Panc1 (cell line): ENCODE measurements at places on chromosomes 12 and 14.

DNA sequence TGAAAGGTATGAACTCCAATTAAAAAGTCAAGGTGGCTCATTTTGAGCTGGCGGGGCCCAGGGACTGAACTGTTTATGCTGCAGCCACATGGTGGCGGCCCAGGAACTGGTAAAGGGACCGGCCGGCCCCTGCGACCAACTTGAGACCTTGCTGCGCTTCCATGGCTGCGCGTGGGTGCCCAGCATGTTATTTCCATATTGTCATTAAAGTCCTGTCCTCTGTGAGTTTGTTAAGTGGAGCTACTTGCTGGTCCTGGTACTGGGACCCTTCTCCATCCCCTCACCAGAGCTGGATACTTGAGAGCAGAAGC, 62.3 kb downstream of the BEGAIN start:
- DNase-seq = no peak

DNA sequence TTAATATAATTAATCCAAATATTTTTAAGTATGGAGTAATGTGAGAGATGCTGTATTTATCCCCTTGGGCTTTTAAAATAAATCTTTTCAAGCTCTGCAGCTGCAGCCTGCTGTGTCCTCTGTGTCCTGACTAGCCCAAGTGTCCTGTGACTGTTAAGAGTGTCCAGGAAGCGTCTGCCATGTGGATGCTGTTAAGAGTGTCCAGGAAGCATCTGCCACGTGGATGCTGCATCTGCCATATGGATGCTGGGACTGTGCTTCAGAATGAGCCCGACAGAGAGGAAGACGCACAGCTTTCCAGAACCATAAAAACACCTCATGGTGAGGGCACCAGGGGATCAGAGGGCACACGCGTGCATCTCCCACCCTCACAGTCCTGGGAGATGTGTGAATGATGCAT, 307.2 kb downstream of the ADGRD1 start:
- DNase-seq = no peak

DNA sequence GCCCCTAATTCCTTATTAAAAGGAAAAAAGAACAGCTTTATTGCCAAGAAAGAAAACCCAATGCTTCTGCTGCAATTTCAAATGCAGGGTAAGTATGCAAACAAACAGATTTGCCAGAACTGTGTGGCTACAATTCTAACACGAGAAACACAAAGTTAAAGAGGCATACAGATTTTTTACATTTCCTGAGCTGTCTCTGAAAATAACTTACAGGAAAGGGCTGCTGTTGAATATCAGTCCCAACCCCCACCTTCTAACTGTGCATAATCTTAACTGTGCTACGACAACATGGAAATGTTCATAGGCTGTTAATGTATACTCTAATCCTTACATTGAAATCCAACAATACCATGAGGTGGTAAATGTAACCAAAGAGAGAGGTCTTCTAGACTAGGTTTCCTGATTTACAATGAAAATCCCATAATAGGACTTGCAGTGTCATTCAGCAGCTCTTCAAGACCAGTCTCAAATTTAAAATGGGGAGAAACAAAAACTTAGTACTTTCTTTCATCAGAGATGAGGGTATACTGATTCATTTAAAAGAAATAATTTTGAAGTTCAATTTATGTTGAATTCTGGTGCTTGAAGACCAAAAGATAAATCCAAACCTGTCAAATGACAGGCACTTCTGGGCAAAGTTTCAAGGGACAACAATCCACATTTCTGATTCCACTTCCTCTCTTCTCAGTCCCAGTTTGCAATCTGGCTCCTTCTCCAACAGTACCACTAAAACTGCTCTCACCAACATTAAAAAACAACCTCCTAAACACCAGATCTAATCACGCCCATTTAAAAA, 14.4 kb downstream of the FGD6 start:
- no peak for DNase-seq

- no peak for DNase-seq
Observed at GRCh38 chr14:61575551-61576150, 119.7 kb upstream of the HIF1A start.

GRCh38 chr12:108972358-108972757, 48.5 kb downstream of the SVOP start:
- no peak for DNase-seq

DNA sequence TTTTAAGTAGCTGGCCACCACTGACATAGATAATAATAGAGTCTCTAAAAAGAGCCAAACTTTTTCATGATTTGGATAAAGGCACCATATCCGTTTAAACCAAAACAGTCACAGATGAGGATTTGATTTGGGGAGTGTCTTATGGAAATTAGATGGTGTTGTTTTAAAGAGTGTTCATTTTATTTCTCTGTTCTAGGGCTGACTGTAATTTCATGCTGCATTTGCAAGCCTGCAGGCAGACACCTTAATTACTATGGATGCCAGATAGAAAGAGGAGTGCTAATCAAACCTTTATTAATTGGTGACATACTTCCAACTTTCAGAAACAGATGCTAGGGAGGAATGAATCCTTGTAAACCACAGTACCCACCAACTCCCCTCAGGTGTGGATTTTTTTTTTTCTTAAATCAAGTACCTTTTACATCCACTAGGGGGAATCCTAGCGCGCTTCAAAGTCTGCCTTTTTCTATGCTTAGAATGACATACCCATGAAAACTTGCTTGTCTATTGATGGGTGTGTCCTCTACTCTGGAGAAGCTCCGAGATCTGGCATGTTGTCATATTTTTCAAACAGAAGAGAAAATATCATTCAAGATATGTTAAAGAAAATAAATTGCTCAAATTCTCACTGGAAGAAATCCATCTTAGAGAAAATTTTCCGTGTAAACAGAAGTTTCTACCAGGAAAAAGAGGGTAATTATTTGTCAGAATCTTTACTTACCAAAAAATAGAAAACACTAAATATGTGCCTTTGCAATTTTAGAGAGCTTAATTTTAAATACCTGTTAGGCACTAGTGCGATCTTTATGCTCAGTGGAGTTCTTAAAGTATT, 14.2 kb upstream of the PLXNC1 start:
- peak; percentile 20 for DNase-seq

GRCh38 chr12:86473231-86473630, 217.0 kb upstream of the MGAT4C start:
- DNase-seq = no peak

DNA sequence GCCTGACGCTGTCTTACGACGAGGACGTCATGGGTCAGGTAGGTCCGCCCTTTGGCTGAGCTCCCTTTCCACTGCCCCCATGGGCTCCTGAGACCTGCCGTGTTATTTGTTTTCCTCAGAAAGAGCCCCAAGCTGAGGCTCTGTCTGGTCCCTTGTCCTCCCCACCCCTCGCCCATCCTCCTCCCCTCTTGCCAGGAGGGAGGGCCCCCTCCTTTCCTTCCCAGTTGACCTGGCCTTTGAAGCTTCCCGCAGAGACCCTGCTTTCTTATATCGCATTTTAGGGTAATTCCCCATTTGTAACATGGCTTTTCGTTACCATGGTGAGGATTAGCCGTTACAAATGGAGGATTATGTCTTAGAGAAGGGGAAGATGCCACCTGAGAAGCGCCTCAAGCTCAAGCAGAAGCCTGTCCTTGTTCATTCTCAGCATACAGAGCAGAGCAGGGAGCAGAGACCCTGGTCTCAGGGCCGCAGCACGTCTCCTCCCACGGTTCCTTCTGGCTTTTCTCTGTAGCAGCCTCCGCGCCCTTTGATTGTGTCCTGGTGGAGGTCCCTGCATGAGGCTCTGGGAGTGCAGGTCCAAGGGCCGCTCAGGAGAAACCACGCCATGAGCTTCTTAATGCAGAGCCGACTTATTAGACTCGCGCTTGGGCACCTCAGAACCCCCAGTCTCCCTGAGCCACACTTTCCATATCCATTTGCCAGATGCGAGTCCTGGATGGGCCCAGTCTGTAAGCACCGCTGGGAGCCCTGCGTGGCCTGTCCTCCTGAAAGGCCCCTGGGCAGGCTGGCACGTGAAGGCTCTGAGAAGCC, 47.2 kb downstream of the UBE3B start:
- no peak for DNase-seq

- no peak for DNase-seq
Observed at GRCh38 chr14:68794130-68794850, 1.4 kb upstream of the ZFP36L1 start.
